ENCODE measurements at places on chromosomes 16 and 17.

- no peak for DNase-seq
Measured at GRCh38 chr16:85880861-85881260, 18.1 kb upstream of the IRF8 start.

DNA sequence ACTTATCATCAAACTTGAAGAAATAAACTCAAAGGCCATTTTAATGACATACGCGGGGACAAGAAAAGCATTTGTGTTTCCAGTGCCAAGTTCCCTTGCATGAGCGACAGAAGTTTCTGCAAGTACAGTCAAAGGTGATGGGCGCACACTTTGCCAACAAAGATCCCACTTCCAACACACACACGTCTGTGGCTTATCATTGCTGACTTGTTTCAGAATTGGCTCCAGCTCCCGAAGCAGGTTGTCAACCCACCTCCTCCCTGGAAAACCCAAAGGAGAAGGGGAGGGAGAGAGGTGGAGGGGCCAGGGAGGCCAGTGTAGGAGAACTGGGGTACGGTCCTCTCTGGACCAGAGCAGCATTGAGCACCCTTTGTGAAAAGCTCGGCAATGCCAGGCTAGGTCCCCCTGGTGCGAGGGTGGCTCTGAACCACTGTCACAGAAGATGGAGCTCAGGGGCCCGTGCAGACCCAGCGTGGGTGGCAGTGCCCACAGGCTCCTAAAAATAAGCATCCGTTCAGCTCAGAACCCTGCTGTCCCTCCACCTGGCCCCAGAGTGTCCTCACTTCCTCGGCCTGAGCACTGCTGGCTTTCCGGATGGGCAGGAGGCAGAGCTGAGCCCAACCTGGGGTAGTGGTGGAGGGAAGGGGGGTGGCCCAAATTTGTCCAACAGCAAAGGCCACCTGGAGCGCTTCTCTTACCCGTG is 33.2 kb downstream of the RBFOX3 start:
- DNase-seq = no peak

DNA sequence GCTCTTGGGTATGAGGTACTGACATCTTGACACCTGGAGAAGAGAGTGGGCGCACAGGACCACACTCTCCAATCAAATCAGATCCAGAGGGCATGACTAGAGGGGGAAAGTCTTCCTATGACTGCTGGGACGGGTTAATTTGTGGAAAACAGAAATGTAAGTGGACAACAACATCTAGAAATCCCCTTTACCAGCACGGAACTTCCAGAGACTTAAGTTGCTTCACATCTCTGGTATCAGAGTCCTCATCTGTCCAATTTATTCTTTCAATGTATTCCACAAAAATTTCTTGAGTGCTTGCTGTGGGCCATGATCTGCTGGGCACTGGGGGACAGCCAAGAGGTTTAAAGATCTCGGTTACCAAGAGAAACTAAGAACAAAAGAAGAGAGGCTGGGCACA is 159.2 kb downstream of the COPRS start:
- no peak for DNase-seq

DNA sequence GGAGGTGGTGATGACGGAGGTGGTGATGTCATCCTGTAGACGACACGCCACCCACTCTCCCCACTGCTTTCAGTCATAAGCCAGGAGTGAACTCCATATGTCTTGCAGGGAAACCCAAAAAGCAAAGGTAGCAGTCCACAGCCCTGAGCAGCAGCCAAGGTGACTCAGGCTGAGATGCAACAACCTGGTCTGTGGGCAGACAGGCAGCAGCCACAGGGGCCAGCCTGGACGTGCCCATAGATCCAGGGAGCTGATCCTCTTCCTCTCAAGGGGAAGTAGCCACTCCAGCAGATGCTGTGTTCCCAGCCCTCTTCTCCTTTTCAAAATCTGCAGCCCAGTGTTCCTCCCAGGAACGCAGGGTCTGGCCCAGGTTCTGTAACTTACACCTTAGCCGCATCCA is 17.3 kb upstream of the CIITA start:
- no peak for DNase-seq

DNA sequence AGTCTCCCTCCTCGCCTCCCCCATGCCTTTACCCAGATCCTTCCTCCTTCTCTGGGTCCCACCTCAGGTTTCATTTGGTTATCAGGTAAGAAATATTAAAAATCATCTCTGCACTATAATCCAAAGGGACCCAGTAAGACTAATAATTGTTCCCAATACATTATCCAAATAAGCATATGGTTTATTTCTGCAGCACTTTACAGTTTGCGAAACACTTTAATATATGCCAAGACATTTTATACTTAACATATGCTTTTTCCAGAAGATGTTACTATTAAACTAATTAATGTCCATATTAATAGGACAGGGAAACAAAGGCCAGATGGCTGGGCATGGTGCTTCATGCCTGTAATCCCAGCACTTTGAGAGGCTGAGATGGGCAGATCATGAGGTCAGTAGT is 33.3 kb downstream of the CD300LF start:
- DNase-seq = no peak

DNA sequence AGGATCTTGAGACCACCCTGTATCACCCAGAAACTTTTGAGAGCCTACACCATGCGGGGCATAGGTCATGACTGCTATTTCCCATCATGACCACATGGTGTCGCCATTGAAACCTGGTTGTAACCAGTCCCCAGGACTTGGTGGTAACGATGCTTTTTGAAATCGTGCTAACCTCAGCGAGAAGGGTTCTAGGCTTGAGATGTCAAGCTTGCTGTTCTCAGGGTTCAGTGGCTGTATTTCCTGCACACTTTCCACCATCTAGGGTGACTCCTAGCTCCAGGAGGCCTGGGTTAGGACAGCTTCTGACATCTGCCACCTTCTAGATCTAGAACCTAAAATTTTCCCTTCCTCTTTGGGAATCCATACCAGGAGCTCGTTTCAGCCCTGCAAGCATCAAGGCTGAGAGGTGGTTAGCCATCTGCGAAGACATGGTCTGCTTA is 13.0 kb upstream of the SPNS3 start:
- no peak for DNase-seq
